ENCODE measurements at places on chromosomes 16 and 17.

DNA sequence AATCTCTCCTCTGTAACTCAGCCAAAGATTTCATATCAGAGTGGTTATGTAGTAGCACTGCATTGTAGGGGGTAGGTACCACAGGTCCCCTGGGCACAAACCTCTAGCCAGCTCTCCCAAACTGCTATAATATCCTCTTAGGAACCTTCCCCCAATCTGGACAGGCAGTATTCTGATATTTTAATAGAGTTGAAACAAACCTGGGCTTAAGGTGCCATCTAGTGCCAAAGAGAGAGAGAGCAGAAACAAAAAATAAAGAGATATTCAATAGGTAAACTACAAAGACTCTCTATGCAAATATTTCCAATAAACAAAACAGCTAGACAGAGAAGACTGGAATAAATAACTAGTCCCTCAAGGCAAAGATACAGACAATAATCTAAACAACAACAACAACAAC, 1070.0 kb downstream of the CDH11 start:
- no peak for DNase-seq

DNA sequence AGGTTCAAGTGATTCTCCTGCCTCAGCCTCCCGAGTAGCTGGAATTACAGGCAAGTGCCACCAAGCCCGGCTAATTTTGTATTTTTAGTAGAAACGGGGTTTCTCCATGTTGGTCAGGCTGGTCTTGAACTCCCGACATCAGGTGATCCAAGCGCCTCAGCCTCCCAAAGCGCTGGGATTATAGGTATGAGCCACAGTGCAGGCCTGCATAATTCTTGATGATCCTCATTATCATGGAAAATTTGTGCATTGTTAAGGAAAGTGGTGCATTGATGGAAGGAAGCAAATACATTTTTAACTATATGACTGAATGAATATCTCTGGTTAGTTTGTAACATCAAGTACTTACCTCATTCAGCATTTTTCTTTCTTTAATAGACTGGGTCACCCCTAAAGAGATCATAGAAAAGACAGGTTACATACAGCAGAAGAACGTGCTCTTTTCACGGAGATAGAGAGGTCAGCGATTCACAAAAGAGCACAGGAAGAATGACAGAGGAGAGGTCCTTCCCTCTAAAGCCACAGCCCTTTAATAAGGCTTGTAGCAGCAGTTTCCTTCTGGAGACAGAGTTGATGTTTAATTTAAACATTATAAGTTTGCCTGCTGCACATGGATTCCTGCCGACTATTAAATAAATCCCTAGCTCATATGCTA, 38.1 kb downstream of the RND2 start:
- no peak for DNase-seq

DNA sequence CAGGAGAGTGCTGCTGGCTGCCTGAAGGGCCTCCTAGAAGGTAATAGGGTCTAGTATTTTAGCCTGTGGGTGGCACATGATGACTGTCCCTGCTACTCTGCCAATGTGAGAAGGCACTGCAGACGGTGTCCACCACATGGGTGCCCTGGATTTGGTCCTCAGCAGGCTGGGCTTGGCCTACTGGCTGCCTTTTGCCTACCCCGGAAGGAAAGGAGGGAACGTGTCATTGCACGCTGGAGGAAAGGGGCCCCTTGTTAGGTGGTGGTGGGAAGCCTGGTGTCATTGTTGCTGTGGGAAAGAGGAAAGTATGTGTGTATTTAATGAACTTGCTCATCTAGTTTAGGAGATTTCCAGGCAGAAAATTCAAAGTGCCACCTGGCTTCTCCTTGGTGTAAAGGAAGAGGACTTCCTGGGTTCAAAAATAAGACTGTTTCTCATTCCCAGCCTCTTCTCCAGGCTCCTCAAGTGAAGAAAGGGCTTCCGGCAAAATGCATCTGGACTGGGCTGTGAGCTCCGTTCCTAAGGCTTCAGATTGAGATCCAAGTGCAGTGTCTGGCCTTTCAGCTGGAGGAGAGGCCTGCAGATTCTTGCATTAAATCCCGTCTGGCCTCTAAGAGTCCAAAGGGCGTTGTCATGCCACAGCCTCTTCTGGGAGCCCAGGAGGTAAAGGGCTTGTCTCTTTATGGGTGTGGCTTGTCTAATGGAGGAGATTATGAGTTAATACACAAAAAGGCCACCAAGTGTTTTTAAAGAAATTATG, 55.1 kb downstream of the RPTOR start:
- DNase-seq, result no peak

DNA sequence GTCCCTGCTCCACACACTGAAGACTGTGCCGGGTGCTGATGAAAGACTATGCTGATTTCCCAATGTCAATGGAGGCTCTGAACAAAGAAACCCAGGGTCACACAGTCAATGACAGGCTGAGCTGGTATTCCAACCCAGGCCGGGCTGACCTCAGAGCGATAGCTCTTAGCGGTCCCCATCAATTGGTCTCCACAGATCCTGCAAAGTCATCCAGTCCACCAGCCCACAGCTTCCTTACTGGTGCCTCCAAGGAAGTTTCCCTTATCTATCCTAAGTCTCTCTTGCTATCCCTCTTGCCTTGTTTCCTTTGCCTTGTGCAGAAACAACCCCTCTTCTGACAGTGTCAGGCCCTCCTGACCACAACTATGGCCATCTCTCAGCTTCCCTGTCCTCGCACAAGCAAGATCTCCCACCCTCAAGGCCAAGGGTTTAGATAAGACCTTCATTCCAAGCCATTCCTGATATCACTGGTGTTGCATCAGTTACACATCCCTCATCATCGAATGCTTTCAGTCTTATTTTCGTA, 52.7 kb upstream of the KSR1 start:
- no peak for DNase-seq

GRCh38 chr17:3780986-3781385, 20.0 kb downstream of the ITGAE start:
- no peak for DNase-seq

- DNase-seq, result no peak
Measured at GRCh38 chr16:77308163-77308561, 109.0 kb downstream of the SYCE1L start.

- DNase-seq, result no peak
Measured at GRCh38 chr16:48408688-48409087, 23.5 kb upstream of the SIAH1 start.

DNA sequence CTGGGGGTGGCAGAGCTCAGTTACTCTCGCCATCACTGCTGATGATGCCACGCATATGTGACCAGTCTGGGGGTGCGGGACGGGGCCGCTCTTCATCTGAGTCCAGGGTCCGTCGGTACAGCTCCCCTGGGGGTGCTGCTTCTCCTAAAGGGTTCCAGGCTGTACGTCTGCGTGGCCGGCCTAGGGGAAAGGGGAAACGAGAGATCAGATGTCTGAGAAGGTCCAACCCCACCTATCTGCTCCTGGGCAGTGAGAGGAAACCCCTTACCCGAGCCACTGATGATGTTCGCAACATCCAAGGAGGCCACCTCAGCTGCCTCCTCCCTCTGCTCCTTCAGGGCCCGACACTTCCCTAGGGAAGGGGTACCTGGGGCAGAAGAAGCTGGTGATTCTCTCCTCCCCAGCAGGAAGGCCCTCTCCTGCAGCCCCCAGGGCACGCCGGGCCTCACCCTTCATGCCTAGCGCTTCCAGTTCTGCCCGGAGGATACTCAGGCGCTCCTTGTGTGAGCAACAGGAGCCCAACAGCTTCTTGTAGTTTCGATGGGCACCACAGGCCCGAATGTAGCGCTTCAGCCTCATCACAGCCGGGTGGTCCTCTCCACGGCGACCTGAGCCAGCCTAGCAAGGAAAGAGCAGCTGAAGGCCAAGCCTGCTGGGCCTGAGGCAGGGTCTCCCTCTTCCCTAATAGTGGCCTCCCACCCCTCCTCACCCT, 2.1 kb downstream of the HIRIP3 start:
- DNase-seq, result no peak

GRCh38 chr16:57863434-57864160, 61.3 kb upstream of the KIFC3 start:
- DNase-seq, result no peak

- no peak for DNase-seq
Measured at GRCh38 chr17:57090560-57091185, 5.6 kb downstream of the AKAP1 start.

All from activated T-helper 1 cell treated with anti-CD3 and anti-CD28 coated beads, Interleukin-2, amount 50 U/mL, for 16 hours (primary cell).